Peyer's patch (tissue), 4 donors: ENCODE measurements at places on chromosomes 2 and 18.

DNA sequence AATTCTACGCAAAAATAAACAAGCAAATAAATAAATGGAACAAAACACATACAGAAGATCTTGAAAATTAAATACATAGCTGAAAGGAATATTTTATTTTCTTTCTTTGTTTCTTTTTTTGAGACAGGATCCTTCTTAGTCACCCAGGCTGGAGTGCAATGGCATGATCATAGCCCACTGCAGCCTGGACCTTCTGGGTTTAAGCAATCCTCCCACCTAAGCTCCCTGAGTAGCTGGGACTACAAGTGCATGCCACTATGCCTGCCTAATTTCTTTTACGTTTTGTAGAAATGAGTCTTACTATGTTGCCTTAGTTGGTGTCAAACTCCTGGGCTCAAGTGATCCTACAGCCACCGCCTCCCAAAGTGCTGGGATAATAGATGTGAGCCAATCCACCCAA is 44.6 kb upstream of the ACTR3 start:
- no peak for DNase-seq

DNA sequence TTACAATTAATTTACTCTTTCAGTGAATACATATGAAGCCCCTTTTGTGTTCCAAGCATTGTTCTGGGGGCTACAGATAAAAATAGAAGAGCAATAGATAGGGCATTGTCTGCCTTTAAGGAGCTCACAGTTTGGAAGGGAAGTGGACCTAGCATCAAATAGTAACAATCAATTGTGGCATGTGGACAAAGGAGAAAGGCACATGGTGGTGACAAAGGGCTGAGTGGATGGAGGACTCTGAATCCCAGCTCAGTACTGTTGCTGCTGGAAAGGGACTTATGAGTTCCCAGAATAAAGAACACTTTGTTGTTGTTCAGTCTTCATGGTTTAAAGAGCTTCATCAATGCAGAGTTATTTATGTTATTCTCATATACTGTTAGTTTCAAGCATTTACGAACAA is 217.7 kb downstream of the HRH4 start:
- DNase-seq, result no peak

GRCh38 chr2:65161551-65162100 is 31.7 kb upstream of the RAB1A start:
- no peak for DNase-seq

- DNase-seq, result no peak
Measured at GRCh38 chr2:232927032-232927792, 57.1 kb downstream of the SNORC start.

GRCh38 chr2:165357758-165358157 is 111.7 kb upstream of the CSRNP3 start:
- no peak for DNase-seq

- no peak for DNase-seq
Measured at GRCh38 chr2:181774685-181775084, 94.4 kb upstream of the NEUROD1 start.

DNA sequence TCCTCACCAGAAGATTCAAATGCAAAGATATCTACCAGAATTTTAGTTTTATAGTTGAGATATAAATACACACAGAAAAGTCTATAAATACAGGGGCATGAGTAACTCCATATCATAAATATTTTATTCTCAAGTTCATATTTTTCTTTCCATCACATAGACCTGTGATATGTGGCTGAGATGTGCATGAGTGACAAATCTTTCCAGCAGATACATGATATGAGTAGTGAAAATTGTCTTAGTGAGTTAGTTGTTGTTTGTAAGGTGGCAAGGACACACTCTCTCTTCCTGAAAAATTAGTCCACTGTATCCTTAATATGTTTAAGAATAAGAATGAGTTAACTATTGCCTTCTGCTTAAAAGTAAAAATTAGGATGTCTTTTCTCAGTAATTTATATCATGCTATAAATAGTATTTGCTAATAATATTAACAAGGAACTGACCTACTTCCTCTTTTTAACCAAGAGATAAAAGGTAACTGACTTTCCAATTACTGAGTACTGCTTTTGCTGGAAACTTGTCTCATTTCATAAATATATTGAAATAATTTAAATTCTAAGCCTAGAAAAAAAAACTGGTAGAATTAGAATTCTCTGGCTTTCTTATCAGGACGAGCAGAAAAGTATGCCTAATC is 85.2 kb upstream of the SESTD1 start:
- DNase-seq, result no peak

- DNase-seq, result no peak
Measured at GRCh38 chr2:227886149-227886548, 14.7 kb downstream of the DAW1 start.

DNA sequence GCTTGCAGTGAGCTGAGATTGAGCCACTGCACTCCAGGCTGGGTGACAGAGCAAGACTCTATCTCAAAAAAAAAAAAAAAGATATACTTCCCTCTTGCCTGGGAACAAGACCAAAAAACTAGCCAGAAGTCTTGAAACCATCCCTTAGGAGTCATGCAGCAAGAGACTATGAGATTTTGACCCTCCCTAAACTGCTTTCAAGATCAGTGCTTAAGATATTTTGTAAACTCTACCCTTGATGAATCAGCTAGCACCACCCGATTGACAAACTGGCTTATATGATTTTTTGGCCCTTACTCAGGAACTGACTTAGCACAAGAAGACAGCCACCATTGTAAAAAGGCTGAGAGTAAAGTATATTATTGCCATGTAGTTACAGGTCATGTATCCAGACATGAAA is 3.8 kb downstream of the SULT1C3 start:
- no peak for DNase-seq

- DNase-seq, result no peak
Measured at GRCh38 chr2:100813527-100813926, 6.4 kb upstream of the NPAS2 start.
